Tibial nerve (tissue), 4 donors: ENCODE measurements at places on chromosomes 6 and 20. TPM values are rescaled to one million over a fixed set of nuclear protein-coding genes. Genes with fewer than 3 reads are reported as not detected.

GRCh38 chr6:85866370-85866730, 223.7 kb upstream of the SYNCRIP start:
- DNase-seq: no peak
- H3K27ac ChIP-seq: no peak overlapping the region
- H3K36me3 ChIP-seq: peaks cover 2% of the 10 kb centered on the region
- no peaks in the 10 kb centered on the region for H3K27me3 ChIP-seq
- peak overlapping the region; percentile 50 for H3K4me3 ChIP-seq

- no peak for DNase-seq
- H3K27me3 ChIP-seq: peaks cover 59% of the 10 kb centered on the region
- no peak overlapping the region for H3K27ac ChIP-seq
- H3K36me3 ChIP-seq: no peaks in the 10 kb centered on the region
- no peak overlapping the region for H3K4me3 ChIP-seq
These were observed 101.8 kb downstream of the YTHDF1 start for GRCh38 chr20:63114006-63114692.

DNA sequence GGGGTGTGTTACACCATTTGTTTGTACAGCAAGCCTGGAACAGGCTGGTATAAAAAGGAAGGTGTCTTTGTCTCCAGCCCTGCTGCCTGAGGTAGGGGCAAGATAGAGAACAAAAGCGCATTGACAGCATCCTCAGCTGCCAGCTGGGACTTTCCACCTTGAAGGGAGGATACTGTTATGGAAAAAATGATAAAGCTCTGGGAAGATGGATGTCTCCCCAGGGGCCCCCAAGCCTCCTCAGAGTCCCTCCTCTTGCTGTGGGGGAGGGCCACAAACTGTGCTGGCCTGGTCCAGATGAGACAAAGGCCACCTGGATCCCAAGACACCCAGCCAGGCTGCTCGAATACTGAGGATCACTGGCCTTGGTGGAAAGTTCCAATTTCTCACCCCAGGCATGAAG, 13.0 kb downstream of the REM1 start:
- no peak for DNase-seq
- H3K4me1 ChIP-seq: no peaks in the 10 kb centered on the region
- H3K36me3 ChIP-seq: no peaks in the 10 kb centered on the region
- H3K4me3 ChIP-seq: no peak overlapping the region
- H3K27ac ChIP-seq: no peak overlapping the region
- H3K27me3 ChIP-seq: no peaks in the 10 kb centered on the region

DNA sequence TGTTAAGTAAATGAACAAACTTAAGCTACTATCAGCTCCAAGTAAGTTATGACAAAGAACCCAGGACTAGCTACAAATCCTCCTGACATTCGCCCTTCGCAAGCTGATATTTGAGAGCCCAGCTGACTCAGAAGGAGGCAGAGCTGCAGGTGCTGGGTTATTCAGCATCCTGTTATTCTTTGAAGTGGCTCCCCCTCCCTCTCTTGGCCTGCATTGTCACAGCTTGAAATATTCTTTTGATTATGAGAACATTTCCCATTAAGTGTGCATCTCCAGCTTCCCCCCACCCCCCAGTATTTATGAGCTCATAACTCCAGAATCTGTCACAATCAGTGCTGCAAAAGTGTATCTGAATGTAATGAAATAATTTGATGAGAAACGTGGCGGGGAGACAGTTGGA, 78.8 kb upstream of the RALY start:
- no peak for DNase-seq
- no peaks in the 10 kb centered on the region for H3K27me3 ChIP-seq
- H3K4me1 ChIP-seq: no peaks in the 10 kb centered on the region
- no peak overlapping the region for H3K4me3 ChIP-seq
- H3K36me3 ChIP-seq: no peaks in the 10 kb centered on the region
- H3K27ac ChIP-seq: no peak overlapping the region

- DNase-seq: no peak
- no peak overlapping the region for H3K4me3 ChIP-seq
- no peaks in the 10 kb centered on the region for H3K27me3 ChIP-seq
These were observed 20.2 kb upstream of the SLC22A3 start for GRCh38 chr6:160327981-160328380.

SH3BGRL2 gene
- total RNA-seq: 25.5 TPM

SCP2D1 gene
- not detected for total RNA-seq

ARFGEF3 gene
- total RNA-seq: 3.9 TPM

THBS2 gene
- 107 TPM for total RNA-seq
